ENCODE measurements at places on chromosomes 3 and 15.
A peak's percentile ranks its signal among the peaks of the same experiment; 100 is the strongest.

GRCh38 chr3:39176025-39176714 is 16.2 kb downstream of the XIRP1 start:
- peak; percentile 23 for DNase-seq

GRCh38 chr3:142433110-142433509 is 14.7 kb downstream of the XRN1 start:
- no peak for DNase-seq

- DNase-seq: no peak
Observed at GRCh38 chr3:144259267-144259666, 287.6 kb downstream of the DIPK2A start.

DNA sequence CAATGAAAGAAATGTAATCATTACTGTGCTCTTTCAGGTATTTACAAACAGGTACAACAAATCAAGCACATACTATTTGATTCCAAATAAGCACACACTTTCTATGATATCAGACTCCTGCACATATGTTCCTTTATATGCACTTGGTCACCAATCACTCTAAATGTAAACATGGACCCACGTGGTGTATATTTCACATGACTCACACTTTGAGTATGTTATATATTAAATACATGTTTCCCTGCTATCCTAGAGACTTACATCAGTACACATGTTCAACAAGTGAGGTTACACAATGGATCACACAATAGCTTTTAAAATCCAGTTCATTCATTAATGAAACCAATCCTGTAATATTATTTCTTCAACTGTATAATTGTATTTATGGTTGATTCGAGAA is 683.5 kb downstream of the NR2F2 start:
- DNase-seq: no peak

DNA sequence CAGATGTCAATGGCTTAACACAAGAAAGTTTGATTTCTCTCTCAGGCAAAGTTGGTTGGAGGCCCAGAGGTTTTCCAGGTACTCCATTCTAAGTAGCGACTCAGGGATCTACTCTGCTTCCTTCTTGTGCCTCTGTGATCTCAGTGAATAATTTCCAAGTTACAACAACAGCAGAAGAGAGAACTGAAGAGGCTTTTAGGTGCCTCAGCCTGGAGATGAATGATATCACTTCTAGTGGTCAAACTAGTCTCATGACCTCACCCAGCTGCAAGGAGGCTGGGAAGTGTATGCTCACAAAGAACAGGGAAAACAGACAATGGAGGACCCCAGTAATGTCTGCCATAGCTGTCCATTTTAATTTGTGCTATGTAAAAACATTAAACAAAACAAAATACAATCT is 4.6 kb upstream of the PRICKLE2 start:
- no peak for DNase-seq

DNA sequence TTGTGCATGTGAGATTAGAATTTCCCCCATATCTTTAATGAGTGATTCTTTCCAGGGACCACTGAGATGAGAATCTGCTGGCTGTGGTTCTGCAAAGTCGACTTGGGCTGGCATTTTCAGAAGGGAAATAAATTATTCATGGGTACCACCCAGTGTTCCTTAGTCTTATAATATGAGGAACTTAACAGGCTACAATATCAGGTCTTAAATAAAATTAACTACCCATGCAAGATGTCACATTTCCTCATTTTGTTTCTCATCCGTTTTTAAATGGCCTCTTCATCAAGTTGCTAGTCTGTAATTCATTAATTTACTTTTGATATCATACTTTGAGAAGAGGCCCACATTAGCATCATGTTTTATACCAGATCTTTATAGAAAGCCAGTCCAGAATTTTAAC is 58.3 kb upstream of the SKOR1 start:
- no peak for DNase-seq
